Spinal cord (tissue), 10 donors: ENCODE measurements at places on chromosomes 12 and 14. TPM values are rescaled to one million over a fixed set of nuclear protein-coding genes. Genes with fewer than 3 reads are reported as not detected.

Gene AREL1
- 35.6 TPM for total RNA-seq

Gene AACS
- total RNA-seq, result 19.8 TPM

Gene AGAP2
- 27.5 TPM for total RNA-seq

Gene TMEM52B
- total RNA-seq, result 0.83 TPM

Gene NEUROD4
- 1.3 TPM for total RNA-seq

Gene LMNTD1
- total RNA-seq, result 3.0 TPM

Gene GUCY2C
- 0.10 TPM for total RNA-seq

Gene FGF23
- total RNA-seq, result not detected

Gene DIO2
- 3.3 TPM for total RNA-seq
